ENCODE measurements at places on chromosomes 16 and 17. TPM values are rescaled to one million over a fixed set of nuclear protein-coding genes. Genes with fewer than 3 reads are reported as not detected.

DNA sequence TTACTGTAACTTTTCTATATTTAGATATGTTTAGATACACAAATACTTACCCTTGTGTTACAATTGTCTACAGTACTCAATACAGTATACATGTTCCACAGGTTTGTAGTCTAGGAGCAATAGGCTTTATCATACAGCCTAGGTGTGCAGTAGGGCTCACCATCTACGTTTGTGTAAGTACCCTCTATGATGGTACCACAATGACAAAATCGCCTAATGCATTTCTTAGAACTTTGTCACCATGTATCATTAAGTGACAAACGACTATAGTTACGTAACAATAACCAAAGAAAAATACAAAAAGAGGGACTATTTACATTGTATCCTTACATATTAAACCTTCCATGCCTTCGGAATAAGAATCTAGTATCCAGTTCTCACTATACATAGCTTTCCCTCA is 8.0 kb downstream of the STAT5B start:
- no peaks in the 10 kb centered on the region for H3K4me1 ChIP-seq
- H3K27me3 ChIP-seq = no peaks in the 10 kb centered on the region
- no peak overlapping the region for H3K4me3 ChIP-seq
- no peak overlapping the region for H3K27ac ChIP-seq

MPV17L gene
- total RNA-seq = 6.9 TPM

DNA sequence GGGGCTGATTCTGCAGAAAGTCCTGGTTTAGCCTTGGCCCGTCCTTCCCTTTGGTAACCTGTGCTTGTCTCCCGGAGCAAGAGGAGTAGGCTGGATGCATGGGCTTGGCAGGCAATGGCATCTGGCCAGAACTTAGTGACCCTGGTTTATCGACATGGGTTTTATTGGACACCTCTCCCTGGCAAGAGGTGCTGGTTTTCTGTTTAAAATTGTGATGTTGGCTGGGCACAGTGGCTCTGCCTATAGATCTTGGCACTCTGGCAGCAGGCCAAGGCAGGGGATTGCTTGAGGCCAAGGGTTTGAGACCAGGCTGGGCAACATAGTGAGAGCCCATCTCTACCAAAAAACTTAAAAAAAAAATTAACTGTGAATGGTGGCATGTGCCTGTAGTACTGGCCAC is 31.2 kb downstream of the SLC12A3 start:
- no peaks in the 10 kb centered on the region for H3K4me1 ChIP-seq
- H3K4me3 ChIP-seq = no peak overlapping the region
- H3K27me3 ChIP-seq = no peaks in the 10 kb centered on the region
- no peak overlapping the region for H3K27ac ChIP-seq
- H3K36me3 ChIP-seq = no peaks in the 10 kb centered on the region
- DNase-seq = no peak

PRDM7 gene
- total RNA-seq = not detected

GAA gene
- 79.4 TPM for total RNA-seq

DNA sequence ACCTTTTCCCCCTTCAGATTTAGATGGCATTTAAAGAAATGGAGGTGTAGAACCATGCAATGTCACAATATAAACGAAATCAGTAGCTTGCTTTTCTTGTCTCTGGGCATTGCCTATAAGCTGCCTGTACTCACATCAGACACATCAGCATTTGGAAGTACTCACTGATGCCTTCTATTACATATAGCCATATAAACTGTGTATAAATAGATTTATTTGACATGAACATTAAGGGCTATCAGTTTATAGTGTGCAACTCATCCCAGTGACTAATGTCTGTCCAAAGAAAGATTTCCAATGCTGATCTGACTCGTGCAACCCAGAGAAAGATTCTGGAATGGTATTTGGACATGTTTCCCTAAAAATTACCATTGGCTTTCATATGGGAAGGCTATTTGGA is 417.9 kb upstream of the MAF start:
- H3K36me3 ChIP-seq = no peaks in the 10 kb centered on the region
- H3K4me1 ChIP-seq = no peaks in the 10 kb centered on the region
- H3K4me3 ChIP-seq = no peak overlapping the region

DNA sequence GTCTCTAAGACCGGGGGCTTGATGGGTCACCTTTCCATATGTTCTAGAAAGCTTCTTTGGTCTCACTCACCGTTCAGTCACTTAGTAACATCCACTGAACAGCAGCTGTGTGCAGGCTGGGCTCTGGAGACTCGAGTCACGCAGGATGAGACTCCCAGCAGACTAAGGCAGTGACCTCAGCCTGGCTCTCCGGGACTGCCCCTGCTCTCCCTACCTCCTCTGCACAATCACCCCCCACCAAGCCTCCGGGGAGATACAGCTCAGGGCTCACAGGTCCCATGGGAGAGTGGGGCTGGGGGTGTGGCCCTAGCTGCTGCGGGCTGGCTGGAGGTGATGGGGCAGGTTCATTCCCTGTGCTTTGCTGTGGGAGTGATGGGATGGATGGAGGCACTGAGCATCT is 14.1 kb downstream of the FLYWCH2 start:
- no peaks in the 10 kb centered on the region for H3K4me1 ChIP-seq
- H3K27ac ChIP-seq = no peak overlapping the region
- no peak overlapping the region for H3K4me3 ChIP-seq
- H3K27me3 ChIP-seq = no peaks in the 10 kb centered on the region
- H3K36me3 ChIP-seq = peaks cover 9% of the 10 kb centered on the region

GRCh38 chr16:28208131-28208530 is 3.6 kb downstream of the XPO6 start:
- H3K36me3 ChIP-seq = peaks cover 5% of the 10 kb centered on the region
- H3K27me3 ChIP-seq = no peaks in the 10 kb centered on the region
- H3K27ac ChIP-seq = no peak overlapping the region
- DNase-seq = no peak

- no peaks in the 10 kb centered on the region for H3K27me3 ChIP-seq
- no peak for DNase-seq
- H3K27ac ChIP-seq = no peak overlapping the region
- no peak overlapping the region for H3K4me3 ChIP-seq
These were observed 11.8 kb downstream of the DNAJA2 start for GRCh38 chr16:46961373-46962353.

Data from thyroid gland (tissue), 4 donors.